ENCODE measurements at places on chromosomes 4 and X.

GRCh38 chrX:20445109-20445508, 178.4 kb upstream of the RPS6KA3 start:
- no peak for DNase-seq

DNA sequence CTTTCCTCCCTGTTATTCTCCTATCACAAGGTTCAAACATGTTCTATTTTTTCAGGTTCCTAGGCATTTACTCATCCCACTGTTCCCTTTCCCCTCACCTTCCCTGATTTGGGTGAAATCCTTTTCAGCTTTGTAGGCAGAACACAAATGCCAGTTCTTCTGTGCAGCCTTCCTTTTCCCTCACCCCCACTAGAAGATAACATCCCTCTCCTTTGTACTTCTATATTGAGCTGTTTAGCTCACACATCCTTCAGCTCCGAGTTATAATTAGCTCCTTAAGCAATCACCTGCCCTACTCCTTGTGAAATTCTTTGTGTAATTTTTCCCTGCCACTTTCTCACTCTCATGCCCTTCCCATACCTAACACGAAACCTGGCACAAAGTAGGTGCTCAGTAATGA, 240.9 kb downstream of the AR start:
- DNase-seq, result no peak

GRCh38 chr4:57426779-57427395, 316.7 kb upstream of the IGFBP7 start:
- DNase-seq, result peak; percentile 66

DNA sequence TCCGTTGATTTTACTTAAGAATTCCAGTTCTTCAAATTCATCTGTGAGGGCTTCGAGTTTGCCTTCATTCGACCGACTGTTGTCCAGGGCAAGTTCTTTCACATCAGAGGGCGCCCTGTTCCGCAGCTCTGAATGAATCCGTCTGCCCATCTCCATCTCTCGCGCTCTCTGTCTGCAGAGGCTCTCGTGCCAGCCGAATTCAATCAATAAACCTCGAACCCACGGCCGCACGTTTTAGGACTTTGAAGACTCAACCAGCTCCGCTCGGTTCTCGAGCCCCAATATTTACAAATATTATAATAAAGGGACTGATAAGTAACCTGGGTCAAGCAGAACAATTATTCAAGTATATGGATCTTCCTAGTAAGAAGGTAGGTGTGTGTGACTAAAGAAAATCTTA, 556.4 kb upstream of the SMIM31 start:
- no peak for DNase-seq

DNA sequence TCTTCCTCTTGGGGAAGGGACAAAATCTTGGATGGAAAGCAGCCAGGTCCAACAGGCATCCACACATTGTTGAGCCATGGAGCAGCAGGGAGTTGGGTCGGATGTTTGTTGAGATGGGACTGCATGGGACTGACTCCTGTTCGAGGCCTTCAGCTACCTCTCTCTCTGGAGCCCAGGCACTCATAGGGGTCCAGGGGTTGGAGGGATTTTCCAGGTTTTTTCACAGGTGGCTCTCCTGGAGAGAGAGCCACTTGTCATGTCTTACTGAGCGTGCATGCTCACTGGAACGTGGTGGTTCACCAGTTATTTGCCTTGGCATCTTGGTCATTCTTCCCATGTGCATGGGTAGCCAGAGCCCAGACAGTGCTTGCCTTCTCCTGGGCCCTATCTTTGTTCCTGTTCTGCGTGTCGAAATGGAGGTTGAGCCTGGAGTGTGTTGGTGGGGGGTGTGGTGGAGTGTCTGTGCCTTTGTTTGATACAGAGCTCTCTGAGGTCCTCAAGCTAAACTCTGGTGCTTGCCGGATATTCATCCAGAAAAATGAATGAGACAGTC, 60.6 kb downstream of the NBDY start:
- no peak for DNase-seq

- DNase-seq, result no peak
Observed at GRCh38 chr4:3766785-3767569, 792 bp downstream of the ADRA2C start.

GRCh38 chr4:11497972-11498371, 69.3 kb upstream of the HS3ST1 start:
- DNase-seq, result no peak

GRCh38 chr4:145784036-145784435, 104.1 kb downstream of the C4orf51 start:
- DNase-seq, result no peak

- DNase-seq, result no peak
Observed at GRCh38 chr4:78721747-78722146, 54.4 kb upstream of the BMP2K start.

DNA sequence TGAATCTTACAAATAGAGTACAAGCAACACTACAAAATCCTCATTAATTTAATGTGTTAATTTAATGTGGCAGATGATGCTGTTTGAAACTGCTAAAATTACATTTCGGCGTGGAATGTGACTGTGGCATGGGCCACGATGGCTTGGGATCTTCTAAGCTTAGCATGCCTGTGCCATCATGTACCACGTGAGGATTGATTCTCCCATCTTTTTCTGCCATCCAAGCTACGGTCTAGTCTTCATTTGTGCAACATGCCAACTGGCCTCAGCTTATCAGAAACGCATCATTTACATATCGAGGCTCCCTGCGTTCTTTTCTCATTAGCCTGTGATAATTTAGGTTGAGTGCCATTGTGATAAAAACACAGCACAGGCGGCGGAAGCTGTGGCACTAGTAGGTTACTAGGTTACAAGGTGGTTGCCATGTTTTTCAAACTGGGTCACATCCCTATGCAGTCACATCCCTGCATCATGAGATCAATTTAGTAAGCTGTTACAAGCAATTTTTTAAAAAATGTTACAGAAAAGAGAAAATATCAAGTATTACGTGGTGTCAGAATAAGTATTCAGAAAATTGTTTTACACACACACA, 189.9 kb upstream of the RBPJ start:
- DNase-seq, result no peak

- no peak for DNase-seq
Observed at GRCh38 chr4:172758586-172759340, 409.8 kb upstream of the GALNT7 start.

DNA sequence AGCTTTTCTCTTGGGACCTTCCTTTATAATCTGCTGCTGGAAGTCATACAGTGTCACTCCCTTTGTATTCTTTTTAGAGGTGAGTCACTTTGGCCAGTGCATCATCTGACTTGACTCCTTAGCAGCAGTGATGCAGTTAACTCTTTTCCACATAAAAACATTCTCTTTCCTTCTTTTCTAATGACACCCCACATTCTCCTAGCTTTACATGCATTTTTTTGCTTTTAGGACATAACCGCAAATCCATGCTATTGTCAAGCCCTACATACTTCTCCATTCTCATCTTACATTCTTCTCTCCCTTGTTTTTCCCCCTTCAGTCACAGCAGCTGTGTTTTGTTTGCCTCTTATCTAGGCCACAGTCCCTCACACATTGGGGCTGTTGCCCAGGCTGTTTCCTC, 55.1 kb downstream of the ZNF330 start:
- DNase-seq, result no peak

- no peak for DNase-seq
Observed at GRCh38 chrX:113369056-113369455, 528.4 kb upstream of the AMOT start.

DNA sequence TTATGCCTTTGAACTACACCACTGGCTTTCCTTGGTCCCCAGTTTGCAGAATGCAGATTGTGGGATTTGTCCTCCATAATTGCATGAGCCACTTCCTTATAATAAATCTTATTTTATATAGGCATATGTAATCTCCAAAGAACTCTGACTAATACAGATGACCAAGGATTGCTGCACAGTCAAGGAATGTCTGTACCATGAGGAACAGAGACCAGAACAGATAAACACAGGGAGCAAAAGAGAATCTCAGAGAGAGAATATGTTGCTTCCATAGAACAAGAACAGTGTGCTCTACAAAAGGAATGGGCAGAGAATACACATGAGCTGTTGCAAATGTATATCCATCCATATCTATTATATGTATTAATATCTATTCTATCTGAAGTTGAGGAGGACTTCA, 111.1 kb downstream of the ADRA2C start:
- DNase-seq, result no peak

GRCh38 chr4:3255611-3256186, 6.7 kb downstream of the MSANTD1 start:
- DNase-seq, result no peak

- DNase-seq, result no peak
Observed at GRCh38 chr4:113534711-113535110, 226.8 kb downstream of the CAMK2D start.

DNA sequence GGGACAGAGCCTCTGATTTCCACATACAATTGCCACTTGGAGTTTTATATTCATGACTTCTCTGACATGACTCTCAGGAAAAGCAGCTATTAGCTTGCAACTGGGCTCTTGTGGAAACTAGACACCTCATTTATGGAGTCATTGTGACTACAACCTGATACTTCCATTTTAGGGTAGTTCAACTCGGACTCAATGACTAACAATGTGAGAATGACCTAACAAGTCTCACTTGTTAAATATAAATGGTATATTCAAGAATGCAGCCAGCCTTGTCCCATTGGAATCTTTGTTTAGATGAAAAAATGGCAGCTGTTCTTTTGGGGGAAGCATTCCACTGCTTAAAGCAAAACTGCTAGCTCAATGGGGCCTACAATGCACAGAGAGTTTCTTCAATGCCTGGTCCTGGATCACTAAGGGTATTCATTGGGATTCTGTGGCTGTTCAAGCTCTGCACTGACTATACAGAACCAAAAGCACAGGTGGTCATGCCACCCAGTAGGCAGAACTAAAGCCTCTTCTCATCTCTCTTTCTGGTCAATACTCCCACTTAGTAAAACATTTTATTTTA, 36.5 kb upstream of the GLRA3 start:
- no peak for DNase-seq

- no peak for DNase-seq
Observed at GRCh38 chr4:132770776-132771175, 378.3 kb upstream of the PCDH10 start.

- no peak for DNase-seq
Observed at GRCh38 chr4:188403272-188403671, 264.0 kb downstream of the TRIML1 start.

- DNase-seq, result no peak
Observed at GRCh38 chrX:71492231-71493065, 40.5 kb upstream of the OGT start.

- DNase-seq, result no peak
Observed at GRCh38 chr4:121126449-121127006, 37.6 kb downstream of the TNIP3 start.

DNA sequence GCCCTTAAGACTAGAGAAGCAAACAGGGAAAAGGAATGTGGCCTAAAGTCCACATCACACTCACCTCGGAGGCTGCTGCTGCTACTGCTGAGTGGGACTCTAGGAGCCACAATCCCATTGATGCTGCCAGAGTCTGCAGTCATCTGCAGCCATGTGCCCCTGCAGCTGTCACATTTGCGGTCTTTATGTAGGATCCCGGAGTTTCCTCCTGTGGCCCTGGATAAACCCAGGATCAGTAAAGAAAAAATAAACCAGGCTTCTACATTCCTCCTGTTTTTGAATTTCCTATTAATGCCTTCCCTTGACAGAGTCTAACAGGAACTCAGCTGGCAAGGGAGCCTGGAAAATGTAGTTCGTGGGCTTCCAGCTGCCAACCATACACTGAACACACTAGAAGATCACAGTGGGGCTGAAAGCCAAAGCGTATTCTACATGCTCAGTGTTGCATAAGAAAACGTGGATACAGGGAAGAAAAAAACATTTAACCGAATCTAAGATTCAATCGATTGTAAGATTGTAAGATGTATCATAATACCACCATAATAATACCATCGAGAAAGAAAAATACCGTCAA, 10.3 kb upstream of the PHEX start:
- DNase-seq, result no peak

DNA sequence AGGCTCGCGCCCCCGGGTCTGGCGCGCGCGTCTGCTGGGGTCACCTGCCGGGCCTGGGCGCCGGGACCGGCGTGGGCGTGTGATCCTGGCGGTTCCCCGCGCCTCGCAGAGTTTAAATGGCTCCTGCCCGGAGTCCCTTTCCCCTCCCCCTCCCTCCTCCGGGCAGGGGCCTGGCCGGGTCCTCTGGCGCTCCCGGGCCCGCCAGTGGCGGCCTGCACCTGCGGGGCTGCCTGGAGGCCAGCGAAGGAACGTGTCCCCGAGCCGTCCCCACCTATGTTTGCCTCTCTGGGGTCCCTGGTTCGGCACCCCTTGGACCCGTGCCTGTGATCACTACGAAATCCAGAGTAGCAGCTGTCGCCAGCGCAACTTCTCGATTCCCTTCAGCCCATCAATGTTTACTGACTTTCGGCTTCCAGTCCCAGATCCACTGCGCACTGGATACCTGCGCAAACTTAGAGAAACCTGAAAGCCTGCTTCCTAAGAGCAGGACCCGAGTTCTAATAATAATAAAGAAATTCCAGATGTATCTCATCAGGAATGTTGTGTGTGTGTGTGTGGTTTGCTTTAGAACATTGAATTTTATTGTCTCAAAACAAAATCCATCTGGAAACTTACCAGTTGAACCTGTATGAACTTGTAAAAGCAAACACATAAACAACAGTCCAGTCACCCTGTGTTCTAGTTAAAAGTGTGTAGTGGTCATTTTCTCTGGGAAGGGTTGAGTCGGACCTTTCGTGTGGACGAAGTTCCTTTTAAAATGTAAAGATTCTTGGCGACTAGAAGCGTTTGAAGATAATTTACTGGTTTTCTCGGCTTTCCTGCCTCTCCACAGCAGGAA, 788 bp downstream of the SHROOM2 start:
- no peak for DNase-seq

DNA sequence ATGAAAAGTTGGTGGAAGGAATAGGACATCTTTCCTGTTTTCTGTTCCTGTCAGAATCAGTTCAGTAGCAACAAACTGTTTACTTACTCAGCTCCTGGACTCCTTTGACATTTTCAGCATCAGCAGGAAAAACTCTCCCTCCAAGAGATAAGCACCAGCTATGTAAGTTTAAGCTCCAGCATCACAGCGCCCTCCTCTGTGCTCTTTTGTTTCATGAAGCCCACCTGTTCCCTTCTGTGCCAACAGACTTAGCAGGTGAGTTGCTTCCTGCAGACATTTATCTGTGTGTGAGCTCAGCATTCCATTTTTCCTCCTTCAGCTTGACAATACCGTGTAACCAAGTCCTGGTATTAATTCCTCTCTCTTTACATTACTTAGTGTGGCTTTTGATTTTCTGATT, 644.1 kb upstream of the AGA start:
- DNase-seq, result no peak

DNA sequence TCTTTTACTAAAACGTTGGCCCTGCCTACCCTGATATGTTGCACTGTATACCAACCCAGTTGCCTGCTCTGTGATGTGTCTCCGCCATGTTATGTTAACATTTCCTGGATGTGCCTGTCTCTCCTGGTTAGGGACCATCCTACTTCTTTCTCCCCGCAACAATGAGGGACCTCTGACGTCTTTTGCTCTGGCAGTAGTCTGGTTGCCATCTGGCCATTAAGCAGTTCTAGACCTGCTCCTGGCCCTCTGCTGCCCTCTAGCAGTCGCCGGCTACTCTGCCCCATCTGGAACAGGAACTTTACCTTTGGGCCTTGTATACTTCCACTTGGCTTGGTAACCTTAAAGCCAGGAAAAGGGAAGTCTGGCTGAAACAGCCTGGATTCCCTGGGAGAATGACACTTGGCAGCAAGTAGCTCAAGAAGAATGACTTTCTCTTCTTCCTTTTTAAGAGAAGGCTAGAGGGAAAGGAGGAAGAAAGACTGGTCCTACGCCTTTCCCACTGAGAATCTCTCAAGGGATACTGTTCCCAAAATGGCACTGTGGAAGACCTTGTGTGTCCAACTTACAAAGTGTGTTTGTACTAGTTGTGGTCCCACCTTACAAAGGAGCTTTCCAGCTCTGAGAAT, 63.5 kb downstream of the GPC3 start:
- peak; percentile 61 for DNase-seq

All from NCI-H774 (cell line).